Pancreas (tissue), 10 donors: ENCODE measurements at places on chromosomes 16 and 17. TPM values are rescaled to one million over a fixed set of nuclear protein-coding genes. Genes with fewer than 3 reads are reported as not detected.

NPIPB9 gene
- 0.92 TPM for total RNA-seq

KRTAP1-5 gene
- total RNA-seq: not detected

ARMC7 gene
- total RNA-seq: 2.3 TPM

ELMO3 gene
- 23.7 TPM for total RNA-seq

GP2 gene
- 17,631 TPM for total RNA-seq

CNTNAP4 gene
- not detected for total RNA-seq
